ENCODE measurements at places on chromosomes 11 and 22.

GRCh38 chr22:23751441-23751996 lies 607 bp upstream of the ZNF70 start:
- DNase-seq = no peak

DNA sequence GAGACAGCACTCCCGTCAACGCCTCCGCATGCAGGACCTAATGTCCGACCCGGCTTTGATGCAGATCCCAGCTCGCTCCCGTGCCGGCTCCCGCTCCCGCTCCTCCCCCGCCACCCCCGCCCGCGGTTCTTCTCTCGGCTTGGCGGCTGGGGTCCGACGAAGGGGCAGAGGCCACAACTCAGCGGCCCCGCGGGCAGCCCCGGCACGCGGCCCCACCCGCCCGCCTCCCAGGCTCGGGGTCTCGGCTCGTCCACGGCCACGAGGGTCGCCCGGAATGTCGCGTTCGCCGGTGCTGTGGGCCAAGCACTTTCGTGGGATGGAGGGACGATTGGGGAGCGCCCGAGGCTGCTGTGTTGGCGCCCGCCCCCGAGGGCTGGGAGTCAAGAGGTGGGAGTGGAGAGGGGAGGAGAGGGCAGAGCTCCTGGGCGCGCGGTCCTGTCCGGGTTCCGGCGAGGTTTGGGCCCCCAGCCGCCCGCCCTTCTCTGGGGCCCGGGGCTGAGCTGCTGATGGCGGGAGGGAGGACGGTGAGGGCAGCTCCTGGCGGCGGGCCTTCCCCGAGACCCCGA lies 5.3 kb upstream of the TBX1 start:
- DNase-seq = no peak

- no peak for DNase-seq
Measured at GRCh38 chr11:130279989-130280388, 34.7 kb downstream of the ZBTB44 start.

GRCh38 chr11:85167038-85167437 lies 460.1 kb downstream of the DLG2 start:
- DNase-seq = no peak
